Upper lobe of left lung (tissue), 6 donors: ENCODE measurements at places on chromosomes 3 and 15. TPM values are rescaled to one million over a fixed set of nuclear protein-coding genes. Genes with fewer than 3 reads are reported as not detected.
A peak's percentile ranks its signal among the peaks of the same experiment; 100 is the strongest.

GRCh38 chr3:157824281-157824680, 281.9 kb downstream of the SHOX2 start:
- no peak overlapping the region for H3K27ac ChIP-seq
- H3K27me3 ChIP-seq, result no peaks in the 10 kb centered on the region
- H3K4me3 ChIP-seq, result no peak overlapping the region
- no peaks in the 10 kb centered on the region for H3K4me1 ChIP-seq

GRCh38 chr15:69508659-69509058, 56.0 kb downstream of the RPLP1 start:
- H3K4me1 ChIP-seq, result no peaks in the 10 kb centered on the region
- no peak overlapping the region for H3K27ac ChIP-seq
- no peak for DNase-seq
- no peaks in the 10 kb centered on the region for H3K27me3 ChIP-seq

DNA sequence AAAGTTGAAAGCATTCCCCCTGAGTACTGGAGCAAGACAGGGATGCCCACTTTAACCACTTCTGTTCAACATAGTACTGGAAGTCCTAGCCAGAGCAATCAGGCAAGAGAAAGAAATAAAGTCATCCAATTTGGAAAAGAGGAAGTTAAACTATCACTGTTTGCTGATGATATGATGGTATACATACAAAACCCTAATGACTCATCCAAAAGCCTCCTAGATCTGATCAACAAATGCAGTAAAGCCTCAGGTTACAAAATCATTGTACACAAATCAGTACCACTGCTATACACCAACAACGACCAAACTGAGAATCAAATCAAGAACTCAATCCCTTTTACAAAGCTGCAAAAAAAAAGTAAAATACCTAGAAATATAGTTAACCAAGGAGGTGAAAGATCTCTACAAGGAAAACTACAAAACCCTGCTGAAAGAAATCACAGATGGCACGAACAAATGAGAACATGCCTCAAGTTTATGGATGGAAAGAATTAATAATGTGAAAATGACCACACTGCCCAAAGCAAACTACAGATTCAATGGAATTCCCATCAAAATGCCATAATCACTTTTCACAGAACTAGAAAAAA, 40.3 kb downstream of the RPL39L start:
- no peak overlapping the region for H3K4me3 ChIP-seq
- H3K27me3 ChIP-seq, result no peaks in the 10 kb centered on the region

DNA sequence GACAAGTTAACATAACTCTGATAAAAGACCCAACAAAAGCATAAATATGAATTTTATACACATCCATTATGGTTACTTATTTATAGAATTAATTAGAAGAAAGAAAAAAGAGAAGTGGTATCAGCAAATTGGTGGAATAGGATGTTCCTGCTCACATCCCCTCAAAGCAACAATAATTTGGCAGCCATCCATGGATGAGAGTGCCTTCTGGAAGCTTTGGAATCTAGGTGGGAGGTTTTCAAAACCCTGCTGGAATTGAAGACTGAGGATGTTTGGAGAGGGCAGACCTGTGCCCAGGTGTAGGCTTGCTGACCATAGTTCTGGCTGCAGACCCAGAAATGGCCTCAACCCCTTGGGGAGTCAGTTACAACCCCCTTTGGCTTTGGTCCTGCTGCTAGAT, 91.2 kb downstream of the EDEM1 start:
- no peak overlapping the region for H3K4me3 ChIP-seq
- H3K27ac ChIP-seq, result no peak overlapping the region

DNA sequence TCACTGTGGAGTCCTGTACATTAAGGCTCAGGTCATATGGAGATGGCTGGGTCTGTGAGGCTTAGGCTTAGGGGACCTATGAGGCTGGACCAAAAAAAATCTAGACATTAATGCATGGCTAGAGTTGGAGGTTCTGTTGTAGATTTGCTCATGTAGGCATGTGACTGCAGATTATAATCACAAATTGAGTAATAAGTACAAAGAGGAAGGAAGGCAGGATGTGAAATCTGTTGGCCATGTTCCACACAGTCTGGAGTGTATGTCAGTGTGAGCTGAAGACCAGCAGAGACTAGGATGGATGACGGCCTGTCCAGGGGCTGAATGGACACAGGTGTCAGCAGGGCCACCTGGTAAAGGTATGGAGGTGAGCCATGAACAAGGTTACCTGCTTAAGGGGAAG, at the start of gene ST3GAL6:
TSS of gene ST3GAL6 (plus strand) at position 265 of the 400 bp plus-strand sequence. CDS start 5,101 bp downstream, outside the sequence.
- H3K27ac ChIP-seq, result peak within 1 kb of the TSS; percentile 83
- DNase-seq, result no peak
- no peak within 1 kb of the TSS for H3K4me3 ChIP-seq

GRCh38 chr3:41199866-41200668, 762 bp downstream of the CTNNB1 start:
- no peaks in the 10 kb centered on the region for H3K27me3 ChIP-seq
- DNase-seq, result no peak
- peak overlapping the region; percentile 87 for H3K4me3 ChIP-seq
- H3K36me3 ChIP-seq, result no peaks in the 10 kb centered on the region

- no peaks in the 10 kb centered on the region for H3K27me3 ChIP-seq
- no peak for DNase-seq
- no peak overlapping the region for H3K4me3 ChIP-seq
- no peaks in the 10 kb centered on the region for H3K36me3 ChIP-seq
- H3K4me1 ChIP-seq, result no peaks in the 10 kb centered on the region
Observed at GRCh38 chr15:100893964-100894295, 14.3 kb downstream of the ALDH1A3 start.

Gene CCNB2
- total RNA-seq, result 1.7 TPM

Gene SLC22A13
- 1.6 TPM for total RNA-seq

Gene C3orf52
- 21.0 TPM for total RNA-seq

Gene TIMP4
- total RNA-seq, result 1.6 TPM

Gene CFAP20DC
- 1.0 TPM for total RNA-seq

Gene SCG5
- total RNA-seq, result not detected

Gene THBS1
- total RNA-seq, result 472 TPM

Gene TNNC1
- total RNA-seq, result 124 TPM

Gene CTXN2
- total RNA-seq, result not detected

Gene ZNF80
- total RNA-seq, result 0.44 TPM

Gene NEK10
- 14.0 TPM for total RNA-seq
